ENCODE measurements at places on chromosomes 6 and 20.

DNA sequence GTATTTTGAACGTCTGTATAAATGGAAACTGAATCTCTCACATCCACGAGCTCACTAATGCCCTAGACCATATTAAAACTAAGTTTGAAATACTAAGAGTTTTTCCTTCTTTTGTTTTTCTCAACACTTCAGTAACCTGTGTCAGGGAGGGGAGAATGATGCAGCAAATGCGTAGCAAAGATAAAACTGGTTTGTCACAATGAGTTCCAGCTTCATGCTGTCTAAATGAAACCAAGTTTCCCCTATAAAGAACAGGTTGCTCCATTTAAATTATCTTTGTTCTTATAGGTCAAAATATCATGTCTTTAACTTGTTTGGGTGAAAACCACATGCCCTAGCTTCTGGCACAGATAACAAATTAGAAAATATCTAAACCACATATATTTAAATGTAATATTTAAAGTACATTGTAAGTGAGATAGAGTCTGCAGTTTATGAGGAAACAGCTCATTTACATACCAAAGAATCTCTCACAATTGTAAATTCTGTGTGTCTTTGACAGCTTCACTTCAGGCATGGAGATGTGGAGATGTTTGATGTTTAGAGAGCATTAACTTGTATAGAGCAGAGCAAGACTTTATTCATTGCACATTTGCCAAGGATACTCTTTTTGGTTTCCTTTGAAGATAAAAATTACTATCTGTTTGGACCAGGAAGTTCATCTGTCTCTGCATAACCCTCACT, 7.3 kb downstream of the TRDN start:
- DNase-seq: no peak

- peak; percentile 72 for DNase-seq
These were observed 1383.5 kb upstream of the DEFB115 start for GRCh38 chr20:29873946-29874345.

DNA sequence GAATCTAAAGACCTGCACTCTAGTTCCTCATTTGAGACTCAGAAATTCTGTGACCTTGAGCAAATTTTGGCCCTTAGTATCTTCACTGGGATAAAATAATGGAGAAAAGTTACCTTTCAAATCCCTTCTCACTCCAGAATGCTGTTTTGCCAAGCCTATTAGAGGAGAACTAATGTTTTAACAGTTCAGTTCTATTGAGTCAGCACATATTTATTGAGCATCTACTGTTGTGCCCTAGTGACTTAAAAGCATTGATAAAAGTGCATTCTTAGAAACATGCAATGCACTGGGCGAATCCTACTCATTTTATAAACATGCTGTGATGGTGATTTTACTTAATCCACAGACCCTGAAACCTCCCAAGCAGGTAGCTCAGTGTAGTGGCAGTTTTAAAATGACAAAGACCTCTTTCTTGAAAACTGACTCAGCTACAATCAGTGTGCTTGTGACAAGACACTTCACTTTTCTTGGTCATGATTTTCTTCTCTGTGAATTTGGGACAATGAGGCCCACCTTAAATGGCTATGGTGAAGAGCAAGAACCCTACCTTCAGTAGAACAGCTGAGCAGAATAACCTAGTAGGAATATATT, 312.0 kb downstream of the ALDH8A1 start:
- no peak for DNase-seq

DNA sequence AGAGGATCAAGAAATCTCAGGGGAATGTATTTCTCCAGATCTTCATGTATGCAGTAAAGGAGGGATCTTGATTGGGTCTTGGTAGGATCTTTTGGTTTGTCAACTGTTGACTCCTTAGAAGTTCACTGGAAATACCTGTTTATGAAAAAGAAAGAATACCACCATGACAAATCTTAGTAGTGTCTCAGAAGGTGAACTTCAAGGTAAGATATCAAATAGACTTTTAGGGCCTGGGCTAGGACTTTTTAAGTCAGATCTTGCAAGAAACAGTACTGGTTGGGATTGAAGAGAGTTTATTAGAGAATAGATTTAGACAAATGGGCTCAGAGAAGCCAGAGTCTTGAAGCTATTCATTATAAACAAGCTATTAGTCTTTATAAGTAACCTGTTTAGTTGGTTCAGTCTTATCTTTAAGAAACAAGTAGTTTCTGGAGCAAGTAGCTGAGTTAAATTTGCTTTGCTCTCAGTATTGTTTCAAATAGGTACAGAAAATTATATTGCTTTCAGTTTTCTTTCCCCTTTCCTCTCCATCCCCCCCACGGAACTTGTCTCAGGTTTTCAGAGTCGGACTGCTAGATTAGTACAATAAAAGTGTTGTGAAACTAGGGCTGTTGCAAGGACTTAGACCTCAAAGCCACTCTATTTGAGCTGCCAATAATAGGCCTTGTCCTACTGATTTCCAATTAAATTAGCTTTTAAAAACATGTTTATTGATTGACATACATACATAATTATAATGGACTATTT, 529.1 kb upstream of the CITED2 start:
- DNase-seq: no peak

DNA sequence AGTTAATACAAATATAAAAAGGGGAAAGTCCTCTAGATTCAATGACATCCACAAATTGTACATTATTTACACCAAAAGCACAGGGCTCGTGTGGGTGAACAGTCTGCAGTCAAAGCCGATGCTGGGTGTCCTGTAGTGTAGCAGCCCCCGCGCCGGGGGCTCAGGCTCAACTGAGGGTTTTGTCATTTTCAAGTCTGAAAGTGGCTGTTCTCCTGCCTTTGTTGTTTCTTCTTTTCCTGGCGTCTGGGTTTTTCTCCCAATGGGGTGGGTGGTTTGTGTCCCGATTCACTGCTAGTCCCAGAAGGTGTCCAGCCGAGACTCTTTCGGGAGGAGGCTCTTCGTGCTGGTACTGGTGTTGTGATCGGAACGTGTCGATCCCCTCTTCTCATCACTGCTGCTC, 146.0 kb downstream of the ZMYND8 start:
- DNase-seq: no peak

- no peak for DNase-seq
These were observed 45.8 kb upstream of the ARID1B start for GRCh38 chr6:156731396-156731795.

- no peak for DNase-seq
These were observed 309.7 kb upstream of the SULF2 start for GRCh38 chr20:48094944-48095343.

GRCh38 chr6:130288065-130288464, 65.3 kb upstream of the SAMD3 start:
- DNase-seq: no peak

DNA sequence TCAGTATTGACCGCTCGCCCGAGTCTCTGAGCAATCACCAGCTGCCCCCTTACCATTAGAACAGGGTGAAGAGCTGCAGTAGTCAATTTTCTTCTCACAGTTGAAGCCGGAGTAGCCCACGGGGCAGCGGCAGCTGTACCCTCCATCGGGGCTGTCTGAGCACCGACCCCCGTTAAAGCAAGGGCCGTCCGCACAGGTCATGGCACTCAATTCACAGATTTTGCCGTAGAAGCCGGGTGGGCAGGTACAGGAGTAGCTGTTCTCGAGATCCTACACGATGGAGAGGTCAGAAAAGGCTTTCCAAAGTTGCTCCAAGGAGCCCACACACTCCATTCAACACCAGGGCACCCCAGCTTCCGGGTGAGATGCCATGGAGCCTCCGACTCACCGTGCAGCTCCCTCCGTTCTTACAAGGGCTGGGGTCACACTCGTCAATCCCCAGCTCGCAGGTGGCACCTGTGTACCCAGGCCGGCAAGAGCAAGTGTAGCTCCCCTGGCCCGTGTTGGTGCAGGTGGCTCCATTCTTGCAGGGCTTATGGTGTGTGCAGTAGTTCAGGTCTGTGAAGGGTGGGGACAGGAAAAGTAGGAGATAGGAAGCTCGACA, 5.9 kb downstream of the DLL1 start:
- no peak for DNase-seq

DNA sequence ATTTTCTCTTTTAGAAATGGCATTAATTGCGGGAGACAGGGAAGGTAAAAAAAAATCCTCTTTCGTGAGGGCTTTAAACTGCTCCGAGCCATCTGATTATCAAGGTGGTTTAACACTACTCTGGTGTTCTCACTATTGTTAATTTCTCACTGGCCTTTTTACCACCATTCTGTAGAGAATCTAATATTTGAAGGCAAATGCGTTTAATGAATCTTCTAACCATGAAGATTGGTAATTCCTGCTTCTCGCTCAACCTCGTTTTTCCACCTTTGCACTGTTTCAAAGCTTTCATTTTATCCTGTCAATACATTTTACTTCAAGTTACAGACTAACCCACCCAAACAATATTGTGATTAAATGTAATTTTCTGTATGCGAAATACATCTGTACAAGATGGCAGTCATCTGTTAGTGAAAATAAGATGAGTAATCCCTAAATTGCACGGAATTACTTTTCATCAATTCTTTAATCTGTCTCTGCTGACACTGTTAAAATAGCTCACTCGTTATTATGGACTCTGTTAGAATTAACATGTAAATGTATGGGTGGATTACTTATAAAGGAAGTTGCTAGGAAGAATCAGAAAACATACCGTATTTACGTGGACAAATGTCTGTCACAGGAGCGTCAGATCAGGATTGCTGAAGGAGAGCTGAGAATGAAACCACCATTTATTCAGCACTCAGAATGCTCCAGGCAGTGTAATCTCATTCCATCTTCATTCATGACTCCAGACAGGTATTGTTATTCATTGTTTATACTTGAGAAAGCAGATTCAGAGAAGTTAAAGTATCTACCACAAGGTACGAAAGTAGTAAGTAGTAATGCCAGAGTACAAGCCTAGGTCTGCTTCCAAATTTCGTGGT, 1.1 kb upstream of the LCA5 start:
- DNase-seq: peak; percentile 13

DNA sequence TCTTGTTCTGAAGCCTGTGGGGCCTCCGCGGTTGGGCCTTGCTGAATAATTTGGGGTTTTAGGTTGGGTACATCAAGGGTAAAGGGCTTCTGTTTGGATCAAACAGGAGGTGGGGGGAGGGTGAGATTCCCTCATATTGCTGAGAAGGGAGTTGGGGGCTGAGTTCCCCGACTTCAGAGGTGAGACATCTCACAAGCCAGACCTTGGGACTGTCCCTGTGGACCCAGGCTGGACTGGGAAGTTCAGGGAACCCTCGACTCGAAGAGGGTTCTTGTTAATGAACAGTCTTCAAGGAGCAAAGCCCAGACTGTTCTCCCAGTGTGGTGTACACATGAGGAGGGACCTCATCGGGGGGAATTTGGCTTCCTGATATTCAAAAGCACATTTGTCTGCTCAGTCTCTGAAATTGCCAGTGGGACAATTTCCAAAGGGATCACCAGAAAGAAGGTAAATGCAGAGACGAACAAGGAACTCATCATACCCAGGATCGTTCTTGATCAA, 118.5 kb downstream of the SYCP2 start:
- DNase-seq: no peak

DNA sequence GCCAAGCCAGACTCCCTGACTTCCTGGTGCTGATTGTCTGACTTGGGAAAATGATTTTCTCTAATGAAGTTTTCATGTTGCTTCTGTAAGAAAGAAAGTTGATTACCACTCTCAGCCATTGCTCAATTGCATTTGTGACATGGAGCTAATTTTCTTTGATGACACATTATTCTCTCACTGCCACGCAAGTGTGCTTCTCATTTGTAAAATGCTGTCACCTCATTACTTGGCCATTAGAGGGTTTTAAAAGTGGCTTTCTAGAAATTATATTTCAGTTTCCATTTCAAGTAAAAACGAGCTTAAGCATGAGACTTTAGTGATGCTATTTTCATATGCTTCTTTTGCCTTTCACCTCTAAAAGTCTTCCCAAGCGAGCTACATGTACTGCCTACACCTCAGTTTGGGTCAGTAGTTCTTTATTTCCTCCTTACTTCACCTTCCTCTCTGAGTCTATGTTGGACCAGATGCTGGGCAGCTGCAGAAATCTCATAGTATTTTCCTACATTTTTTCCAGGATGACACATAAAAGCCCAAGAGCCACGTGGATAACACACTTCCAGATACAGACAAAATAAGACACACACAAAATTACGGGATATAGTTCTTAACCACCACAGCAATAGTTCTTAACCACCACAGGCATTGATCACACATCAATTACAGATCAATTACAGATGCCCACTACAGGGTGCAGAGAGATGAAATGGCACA, 6.3 kb upstream of the FAM210B start:
- DNase-seq: no peak

DNA sequence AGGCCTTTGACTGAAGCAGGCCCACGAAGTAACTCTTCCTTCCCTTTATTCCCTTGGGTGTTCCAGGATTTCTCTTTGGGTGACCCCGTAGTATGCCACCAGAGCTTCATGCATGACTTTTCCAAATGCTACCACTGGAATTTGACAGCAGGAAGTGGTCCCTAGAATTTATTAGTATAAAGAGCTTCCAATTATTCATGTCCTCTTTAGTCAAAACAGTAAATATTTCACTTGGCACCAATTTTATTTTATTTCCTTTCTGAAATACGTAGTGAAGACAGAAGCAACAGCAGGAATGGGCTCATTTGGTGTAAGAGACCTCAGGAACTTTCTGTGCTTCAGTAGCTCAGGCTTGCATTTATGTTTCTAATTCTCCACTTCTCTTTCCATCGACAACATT, 151.3 kb downstream of the LCA5 start:
- DNase-seq: no peak

DNA sequence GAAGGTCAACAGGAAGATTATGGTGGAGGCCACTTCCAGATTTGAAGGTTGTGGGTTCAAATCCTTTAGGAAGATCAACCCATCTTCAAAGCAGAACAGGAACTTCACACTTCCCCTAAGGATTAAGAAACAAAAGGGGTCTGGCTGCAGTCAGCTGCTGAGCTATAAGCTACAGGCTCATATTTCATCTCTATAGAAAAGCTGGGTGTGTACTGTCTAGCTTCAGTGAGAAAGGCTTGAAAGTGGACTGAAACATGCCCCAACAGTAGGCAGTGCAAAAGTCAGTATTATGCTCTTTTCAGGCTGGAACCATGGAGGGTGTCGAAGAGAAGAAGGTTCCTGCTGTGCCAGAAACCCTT, 60.1 kb upstream of the SPDEF start:
- DNase-seq: peak; percentile 28

DNA sequence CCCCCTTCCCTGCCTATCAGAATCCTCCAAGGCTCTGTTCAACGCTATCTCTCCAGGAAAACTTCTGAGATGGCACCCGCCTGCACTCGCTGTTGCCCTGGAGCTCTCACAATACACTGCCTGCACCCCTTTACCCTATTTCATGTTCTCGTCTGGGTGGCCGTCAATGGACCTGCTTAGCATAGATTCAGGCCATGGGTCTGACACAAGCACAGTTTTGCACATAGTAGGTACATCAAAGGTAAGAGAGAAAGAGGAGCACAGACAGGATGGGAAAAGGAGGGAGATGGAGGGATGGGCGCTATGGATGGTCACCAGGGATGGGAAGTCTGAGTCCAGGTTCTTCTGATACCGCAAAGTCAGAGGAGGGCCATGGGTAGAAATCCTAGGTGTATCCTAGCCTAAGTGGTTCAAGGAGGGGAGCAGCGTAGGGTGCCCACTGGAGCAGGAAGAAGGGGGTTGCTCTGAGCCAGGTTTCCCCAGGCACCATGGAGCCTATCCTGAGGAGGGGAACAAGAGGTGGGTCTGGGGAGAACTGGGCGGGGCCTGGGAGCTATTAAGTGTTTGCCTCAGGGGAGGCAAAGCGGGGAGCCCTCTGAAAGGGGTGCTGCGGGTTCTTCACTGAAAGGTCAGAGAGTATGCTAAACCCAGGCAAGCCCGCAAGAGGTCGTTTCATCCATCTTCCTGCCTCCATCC, 89.3 kb downstream of the MRPL14 start:
- DNase-seq: no peak

Data from erythroblast (primary cell).